ENCODE measurements at places on chromosomes 5 and 9. TPM values are rescaled to one million over a fixed set of nuclear protein-coding genes. Genes with fewer than 3 reads are reported as not detected.
A peak's percentile ranks its signal among the peaks of the same experiment; 100 is the strongest.

AGTPBP1 gene
- total RNA-seq = 12.3 TPM

PPP2R2B gene
- total RNA-seq = 6.6 TPM

KIF24 gene
- 0.49 TPM for total RNA-seq

SLCO4C1 gene
- total RNA-seq = not detected

CCL27 gene
- not detected for total RNA-seq

SPINK7 gene
- 65.3 TPM for total RNA-seq

DNA sequence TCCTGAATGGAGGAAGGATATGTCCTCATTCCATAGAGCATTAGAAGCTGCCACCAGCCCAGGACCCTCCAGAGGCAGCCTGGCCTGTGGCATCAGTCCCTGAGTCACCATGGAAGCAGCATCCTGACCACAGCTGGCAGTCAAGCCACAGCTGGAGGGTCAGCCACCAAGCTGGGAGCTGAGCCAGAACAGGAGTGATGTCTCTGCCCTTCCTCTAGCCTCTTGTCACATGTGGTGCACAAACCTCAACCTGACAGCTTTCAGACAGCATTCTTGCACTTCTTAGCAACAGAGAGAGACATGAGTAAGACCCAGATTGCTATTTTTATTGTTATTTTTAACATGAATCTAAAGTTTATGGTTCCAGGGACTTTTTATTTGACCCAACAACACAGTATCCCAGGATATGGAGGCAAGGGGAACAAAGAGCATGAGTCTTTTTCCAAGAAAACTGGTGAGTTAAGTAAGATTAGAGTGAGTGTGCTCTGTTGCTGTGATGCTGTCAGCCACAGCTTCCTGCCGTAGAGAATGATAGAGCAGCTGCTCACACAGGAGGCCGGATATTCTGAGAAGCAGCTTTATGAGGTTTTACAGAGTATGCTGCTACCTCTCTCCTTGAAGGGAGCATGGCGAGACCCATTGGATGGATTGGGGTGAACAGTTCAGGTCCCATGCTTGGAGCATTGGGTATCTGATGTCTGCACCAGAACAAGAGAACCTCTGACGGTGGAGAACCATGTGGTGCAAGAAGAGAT, 13.0 kb upstream of the CYFIP2 start:
- no peaks in the 10 kb centered on the region for H3K36me3 ChIP-seq
- H3K4me1 ChIP-seq = no peaks in the 10 kb centered on the region
- H3K27me3 ChIP-seq = no peaks in the 10 kb centered on the region

- DNase-seq = no peak
- no peaks in the 10 kb centered on the region for H3K4me1 ChIP-seq
- no peak overlapping the region for H3K27ac ChIP-seq
These were observed 1249.0 kb upstream of the CDH18 start for GRCh38 chr5:21236971-21237427.

DNA sequence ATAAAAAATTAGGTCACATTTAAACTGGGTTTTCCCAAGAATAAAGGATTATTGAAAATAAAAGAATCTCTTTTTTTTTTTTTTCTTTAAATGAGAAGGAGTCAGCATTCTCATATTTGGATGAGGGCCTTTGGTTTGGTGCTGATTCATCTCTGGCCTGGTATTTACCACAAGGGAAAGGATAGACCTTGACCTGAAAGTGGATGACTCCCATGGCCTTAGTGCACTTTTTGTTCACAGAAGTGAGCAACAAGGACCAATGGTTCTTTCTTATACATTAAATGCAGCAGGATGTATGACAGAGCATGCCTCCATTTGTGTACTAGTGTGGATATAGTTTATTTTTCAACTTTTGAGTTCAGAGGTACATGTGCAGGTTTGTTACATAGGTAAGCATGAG, 6.9 kb downstream of the YTHDC2 start:
- H3K4me3 ChIP-seq = no peak overlapping the region
- H3K27ac ChIP-seq = no peak overlapping the region
- H3K27me3 ChIP-seq = no peaks in the 10 kb centered on the region
- DNase-seq = no peak

- H3K4me3 ChIP-seq = peak within 1 kb of the TSS; percentile 75
- H3K27ac ChIP-seq = peak within 1 kb of the TSS; percentile 92
- H3K4me1 ChIP-seq = peaks cover 20% of the 10 kb centered on the region
- no peaks in the 10 kb centered on the region for H3K36me3 ChIP-seq
- DNase-seq = no peak
These were observed at the start of gene TDRD7 for GRCh38 chr9:97411789-97412625. TDRD7 (plus strand) TSS chr9:97412096; CDS start chr9:97428466, 16,370 bp downstream.

DNA sequence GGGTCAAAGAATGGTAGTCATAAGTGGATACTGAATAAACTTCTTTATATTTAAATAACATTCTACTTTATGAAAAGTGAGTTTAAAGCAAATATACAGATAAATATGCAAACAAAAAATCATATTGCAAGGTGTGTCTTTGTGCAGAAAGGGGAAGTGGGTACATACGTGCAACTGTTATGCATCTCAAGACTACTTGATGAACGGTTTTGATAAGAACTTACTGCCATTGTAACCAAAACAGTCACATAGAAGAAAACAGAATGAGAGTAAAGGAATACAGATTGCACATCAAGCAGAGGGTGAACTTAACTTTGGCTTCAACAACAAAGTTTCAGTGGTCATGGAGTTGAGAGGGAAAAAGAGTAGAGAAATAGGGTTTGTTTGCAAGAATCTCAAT, 9.9 kb downstream of the CAMK4 start:
- no peaks in the 10 kb centered on the region for H3K36me3 ChIP-seq
- no peak overlapping the region for H3K4me3 ChIP-seq
- H3K27ac ChIP-seq = no peak overlapping the region
- H3K4me1 ChIP-seq = no peaks in the 10 kb centered on the region
- no peaks in the 10 kb centered on the region for H3K27me3 ChIP-seq

GRCh38 chr5:153617190-153617589, 126.7 kb downstream of the GRIA1 start:
- H3K4me1 ChIP-seq = no peaks in the 10 kb centered on the region
- H3K27me3 ChIP-seq = no peaks in the 10 kb centered on the region
- H3K27ac ChIP-seq = no peak overlapping the region

- peaks cover 13% of the 10 kb centered on the region for H3K4me1 ChIP-seq
- DNase-seq = no peak
- no peaks in the 10 kb centered on the region for H3K27me3 ChIP-seq
- no peaks in the 10 kb centered on the region for H3K36me3 ChIP-seq
- H3K4me3 ChIP-seq = no peak overlapping the region
These were observed 41.5 kb downstream of the SAR1B start for GRCh38 chr5:134590992-134591659.

- H3K27me3 ChIP-seq = no peaks in the 10 kb centered on the region
- no peak overlapping the region for H3K27ac ChIP-seq
- DNase-seq = no peak
- no peak overlapping the region for H3K4me3 ChIP-seq
These were observed 5.1 kb upstream of the GNPDA1 start for GRCh38 chr5:142017832-142018427.

- DNase-seq = no peak
- no peaks in the 10 kb centered on the region for H3K36me3 ChIP-seq
- no peak overlapping the region for H3K4me3 ChIP-seq
- no peaks in the 10 kb centered on the region for H3K27me3 ChIP-seq
These were observed 6.5 kb upstream of the FGF1 start for GRCh38 chr5:142692321-142692894.
